Glomerular endothelial cell (primary cell): ENCODE measurements at places on chromosomes 16 and 17.

DNA sequence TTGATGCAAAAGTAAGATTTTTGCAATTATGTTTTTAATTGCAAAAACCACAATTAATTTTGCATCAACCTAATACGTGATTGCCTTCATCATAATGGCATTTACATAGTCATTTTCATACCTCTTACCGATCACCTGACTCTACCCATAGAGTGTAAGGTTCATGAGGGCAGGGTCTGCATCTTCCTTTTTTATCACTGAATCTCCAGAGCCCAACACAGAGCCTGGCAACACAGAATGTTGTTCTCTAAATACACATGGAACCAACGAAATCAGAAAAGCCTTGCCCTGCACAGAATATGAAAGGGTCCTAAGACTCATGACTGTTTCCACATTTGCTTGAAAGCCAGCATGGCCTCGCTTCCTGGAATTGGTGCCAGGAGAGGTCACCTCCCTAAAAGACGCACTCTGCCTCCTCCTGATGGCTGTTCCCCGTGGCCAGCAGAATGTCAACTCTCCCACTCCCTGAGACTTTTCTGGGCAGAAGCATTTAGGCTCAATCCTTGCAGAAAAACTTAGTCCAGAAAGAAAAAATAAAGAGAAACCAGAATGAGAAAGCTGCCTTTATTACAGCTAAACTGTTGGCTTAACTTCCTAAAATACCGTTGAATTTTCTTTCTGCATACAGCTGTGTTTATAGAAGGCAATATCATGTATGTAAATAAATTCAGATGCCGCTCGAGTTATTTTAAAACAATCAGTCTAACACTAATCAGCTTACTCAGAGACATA is 327.8 kb upstream of the MAF start:
- DNase-seq: no peak

GRCh38 chr17:77420804-77421629 is 280.2 kb downstream of the SEC14L1 start:
- no peak for DNase-seq

- no peak for DNase-seq
Observed at GRCh38 chr17:68346448-68346847, 55.2 kb downstream of the ARSG start.

DNA sequence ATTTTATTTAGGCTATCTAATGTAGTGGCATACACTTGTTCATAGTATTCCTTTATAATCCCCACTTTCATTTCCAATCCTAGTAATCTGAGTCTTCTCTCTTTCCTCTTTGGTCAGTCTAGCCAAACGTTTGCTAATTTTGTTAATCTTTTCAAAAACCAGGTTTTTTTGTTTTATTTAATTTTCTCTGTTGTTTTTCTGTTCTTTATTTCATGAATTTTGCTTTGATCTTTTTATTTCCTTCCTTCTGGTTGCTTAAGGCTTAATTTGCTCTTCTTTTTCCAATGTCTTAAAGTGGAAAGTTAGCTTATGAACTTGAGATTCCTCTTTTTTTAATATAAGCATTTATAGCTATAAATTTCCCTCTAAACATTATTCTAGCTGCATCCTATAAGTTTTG is 68.9 kb downstream of the NACA2 start:
- DNase-seq: no peak

DNA sequence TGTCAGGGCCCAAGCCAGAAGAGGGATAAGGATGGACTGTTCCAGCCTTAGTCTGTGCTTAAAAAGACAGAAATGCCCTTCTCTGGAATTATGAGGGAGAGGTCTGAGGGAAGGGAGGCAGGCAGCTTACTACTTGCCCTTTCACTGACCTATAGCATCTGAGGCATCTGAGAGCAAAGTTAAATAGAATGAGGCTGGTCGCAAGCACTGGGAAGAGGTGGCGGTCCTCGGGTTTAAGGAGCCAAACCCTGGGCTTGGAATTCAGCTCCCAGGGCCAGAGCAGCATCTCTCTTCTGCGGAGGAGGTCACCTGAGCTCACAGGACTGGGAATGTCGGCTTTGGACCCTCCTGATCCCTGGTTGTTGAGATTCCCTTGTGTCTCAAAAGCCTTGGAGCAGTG is 3.1 kb upstream of the LIMD2 start:
- DNase-seq: no peak

DNA sequence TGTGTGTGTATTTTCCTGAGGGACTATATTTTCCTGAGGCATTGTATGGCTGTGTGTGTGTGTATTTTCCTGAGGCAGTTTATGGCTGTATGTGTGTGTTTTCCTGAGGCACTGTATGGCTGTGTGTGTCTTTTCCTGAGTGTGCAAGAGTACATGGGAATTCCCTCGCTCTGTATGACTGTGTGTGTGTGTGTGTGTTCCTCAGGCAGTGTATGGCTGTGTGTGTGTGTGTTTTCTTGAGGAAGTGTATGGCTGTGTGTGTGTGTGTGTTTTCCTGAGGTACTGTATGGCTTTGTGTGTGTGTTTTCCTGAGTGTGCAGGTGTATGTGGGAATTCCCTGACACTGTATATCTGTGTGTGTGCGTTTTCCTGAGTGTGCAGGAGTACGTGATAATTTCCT is 4.1 kb downstream of the ZNF778 start:
- no peak for DNase-seq

DNA sequence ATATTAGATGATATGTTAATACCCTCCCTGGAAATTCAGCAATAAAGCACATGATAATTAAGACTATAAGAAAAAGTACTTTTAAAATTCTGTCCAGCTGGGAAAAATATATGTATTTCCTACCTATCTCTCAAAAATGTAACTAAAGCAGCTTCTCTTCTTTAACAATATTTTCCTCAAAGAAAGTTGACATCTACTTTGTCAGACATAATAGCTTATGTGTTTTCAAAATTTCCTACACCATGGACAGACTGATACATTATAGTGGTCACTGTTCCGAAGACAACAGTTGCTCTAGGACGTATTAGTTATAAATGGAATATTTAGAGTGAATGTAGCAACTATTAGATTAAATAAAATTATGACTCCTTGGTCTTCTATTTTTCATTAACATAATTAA is 131.4 kb upstream of the NACA2 start:
- DNase-seq: no peak
